Kidney (tissue), 22 donors: ENCODE measurements at places on chromosomes 4 and X. TPM values are rescaled to one million over a fixed set of nuclear protein-coding genes. Genes with fewer than 3 reads are reported as not detected.

DNA sequence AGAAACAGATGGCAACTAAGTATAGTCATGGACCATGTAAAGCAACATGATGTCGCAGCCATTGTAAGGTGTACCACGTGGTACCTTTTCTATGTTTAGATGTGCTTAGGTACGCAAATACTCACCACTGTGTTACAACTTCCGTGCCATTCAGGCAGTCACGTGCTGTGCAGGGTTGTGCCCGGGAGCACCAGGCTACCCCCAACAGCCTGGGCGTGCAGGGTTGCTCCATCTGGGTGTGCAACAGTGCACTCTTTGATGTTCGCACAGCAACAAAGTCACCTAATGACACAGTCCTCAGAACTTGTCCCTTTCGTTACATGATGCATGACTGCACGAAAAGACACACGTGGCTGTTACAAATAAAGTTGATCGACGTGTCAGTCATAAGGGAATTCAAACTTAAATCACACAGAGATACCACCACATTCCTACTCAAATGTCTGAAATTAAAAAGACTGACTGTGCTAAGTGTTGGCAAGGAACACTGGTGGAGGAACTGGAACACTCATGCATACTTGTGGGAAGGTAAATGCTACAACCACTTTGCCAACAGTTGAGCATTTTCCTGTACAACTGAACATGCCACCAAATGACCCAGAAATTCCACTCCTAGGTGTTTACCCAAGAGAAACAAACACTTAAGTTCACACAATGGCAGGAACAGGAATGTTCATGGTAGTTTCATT is 24.3 kb downstream of the CPLX1 start:
- no peak for DNase-seq

- no peak for DNase-seq
These were observed 40.6 kb downstream of the GUCY2F start for GRCh38 chrX:109441266-109441665.

DNA sequence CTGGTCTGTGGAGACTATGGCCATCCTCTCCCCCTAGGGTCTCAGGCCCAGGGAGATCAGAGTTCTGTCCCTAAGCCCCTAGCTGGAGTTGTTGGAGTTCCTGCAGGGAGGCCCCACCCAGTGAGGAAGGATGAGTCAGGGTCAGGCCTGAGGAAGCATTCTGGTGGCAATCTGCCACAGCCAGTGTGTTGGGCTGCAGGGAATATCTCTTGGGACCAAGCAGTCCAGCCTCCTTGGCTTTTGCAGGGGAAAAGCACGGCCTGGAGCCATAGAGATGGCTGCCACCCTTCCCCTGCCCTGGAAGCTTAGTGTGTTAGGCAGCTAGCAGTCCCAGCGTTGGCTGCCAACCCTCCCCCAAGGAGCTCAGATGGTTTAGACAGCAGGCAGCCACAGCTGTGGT is 202.4 kb downstream of the RTL9 start:
- DNase-seq = no peak

DNA sequence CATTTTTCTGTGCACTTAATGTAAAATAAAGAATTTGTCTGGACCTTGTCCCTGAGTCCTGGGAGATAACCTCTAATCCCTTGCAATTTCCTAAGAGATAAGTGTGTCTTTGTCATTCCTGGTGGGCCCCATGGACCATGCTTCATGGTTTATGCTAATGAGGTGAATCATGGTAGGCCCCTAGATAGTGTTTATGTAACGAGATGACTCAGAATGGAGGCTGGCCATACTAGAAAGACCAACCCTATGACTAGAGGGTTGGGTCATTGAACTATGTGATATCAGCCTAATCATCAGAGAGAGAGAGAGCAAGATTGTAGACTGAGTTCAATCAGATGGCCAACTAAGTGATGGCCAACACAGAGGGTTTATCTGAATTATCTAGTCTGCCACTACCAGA is 64.2 kb upstream of the NHSL2 start:
- DNase-seq = no peak

DNA sequence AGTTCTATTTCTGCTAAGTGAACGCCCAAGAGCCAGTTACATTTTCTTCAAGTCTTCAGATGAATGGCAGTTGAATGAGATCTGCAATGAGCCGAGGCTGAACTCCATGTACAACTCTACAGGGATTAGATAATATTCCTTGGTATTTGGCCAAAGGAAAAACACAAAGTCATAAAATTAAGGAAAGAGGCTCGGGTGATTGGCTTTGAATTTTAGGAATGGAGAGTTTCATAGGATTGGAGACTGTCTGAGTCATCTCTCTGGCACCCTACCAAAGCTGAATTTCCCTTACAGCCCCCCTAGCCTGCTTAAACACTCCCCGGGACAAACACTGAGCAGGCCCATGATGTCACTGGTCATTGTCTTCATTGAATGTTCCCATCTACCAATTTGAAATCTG is 188.0 kb upstream of the C1QTNF7 start:
- no peak for DNase-seq

GRCh38 chr4:37951461-37952352 is 8.5 kb upstream of the PTTG2 start:
- DNase-seq = no peak

DNA sequence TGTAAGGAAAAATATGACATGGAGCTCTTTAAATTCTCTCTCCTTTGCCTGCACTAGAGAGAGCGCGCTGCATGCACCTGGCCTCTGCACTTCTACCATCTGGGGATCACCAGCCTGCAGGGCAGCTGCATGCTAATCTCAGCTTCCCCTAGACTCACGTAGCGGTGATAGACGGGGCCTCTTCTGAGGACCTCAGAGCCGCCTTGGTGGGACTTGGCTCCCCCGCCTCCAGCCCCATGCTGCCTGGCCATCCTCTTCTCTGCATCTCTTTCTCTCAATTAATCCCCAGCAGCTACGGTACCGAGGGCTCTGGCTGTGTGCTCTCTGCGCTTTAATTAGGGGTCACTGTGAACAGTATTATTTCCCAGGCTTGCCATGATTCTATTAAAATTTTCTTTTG is 52.8 kb upstream of the PSAPL1 start:
- no peak for DNase-seq

DNA sequence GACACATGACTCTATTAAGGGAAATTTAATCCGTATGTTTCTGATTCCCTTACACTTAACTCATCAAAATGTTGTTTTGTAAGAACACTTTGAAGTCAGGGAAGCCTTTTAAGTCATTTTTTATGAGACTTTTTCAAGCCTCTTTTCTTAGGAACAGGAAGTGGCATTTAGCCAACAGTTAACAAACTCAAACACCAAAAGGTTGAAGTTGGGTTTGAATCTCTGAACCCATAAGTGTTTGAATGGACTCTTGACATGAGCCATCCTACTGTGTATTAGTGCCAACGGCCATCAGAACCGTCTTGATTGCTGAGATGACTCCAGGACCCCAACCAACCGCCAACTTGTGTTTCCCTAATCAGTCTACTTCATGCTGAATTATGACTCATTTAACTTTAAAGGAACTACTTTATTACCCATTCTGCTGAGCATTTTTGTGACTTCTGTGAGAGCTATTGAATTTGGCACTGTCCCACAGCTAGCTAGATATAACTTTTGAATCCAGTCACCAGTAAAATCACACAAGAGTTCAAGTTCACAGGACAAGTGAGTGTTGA is 209.1 kb upstream of the FAT1 start:
- peak; percentile 92 for DNase-seq

GRCh38 chr4:98544141-98544817 is 114.1 kb downstream of the TSPAN5 start:
- DNase-seq = no peak

GRCh38 chrX:135006187-135006586 is 15.4 kb downstream of the SMIM10 start:
- DNase-seq = no peak

- DNase-seq = no peak
These were observed 126.0 kb downstream of the CHRDL1 start for GRCh38 chrX:110669572-110669971.

DNA sequence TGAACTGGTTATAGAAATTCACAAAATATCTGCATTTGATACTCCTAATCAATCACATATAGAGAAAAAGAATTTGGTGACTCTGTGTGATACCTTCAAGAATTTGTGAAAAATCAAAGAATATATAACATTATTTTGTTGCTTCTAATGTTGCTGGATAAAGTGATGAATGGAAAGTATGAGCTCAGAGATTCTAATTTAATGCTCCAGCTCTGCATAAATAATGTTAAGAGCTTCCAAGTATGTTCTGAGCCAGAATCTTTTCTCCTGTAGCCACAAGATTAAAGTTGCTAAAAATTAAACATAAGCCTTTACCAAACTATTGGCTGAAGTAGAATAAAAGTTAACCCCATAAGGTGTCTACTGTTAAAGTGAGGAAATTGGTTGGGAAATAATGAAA is 294.7 kb upstream of the CT83 start:
- DNase-seq = no peak

DNA sequence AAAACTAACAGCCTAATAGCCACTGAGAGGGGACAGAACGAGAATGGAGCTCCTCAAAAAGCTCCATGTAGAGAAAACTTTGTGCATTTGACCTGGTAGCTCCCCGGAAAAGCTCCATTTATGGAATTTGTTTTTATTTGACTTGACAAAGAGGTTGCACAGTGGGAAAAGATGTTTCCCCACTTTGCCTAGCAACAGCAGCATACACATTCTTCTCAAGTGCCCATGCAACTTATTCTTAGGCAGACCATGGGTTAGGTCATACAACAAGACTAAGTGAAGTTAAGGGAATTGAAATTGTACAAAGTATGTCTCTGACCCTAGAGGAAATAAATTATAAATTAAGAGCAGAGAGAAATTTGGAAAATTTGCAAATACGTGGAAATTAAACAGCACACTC is 949.6 kb upstream of the PRKX start:
- no peak for DNase-seq

DNA sequence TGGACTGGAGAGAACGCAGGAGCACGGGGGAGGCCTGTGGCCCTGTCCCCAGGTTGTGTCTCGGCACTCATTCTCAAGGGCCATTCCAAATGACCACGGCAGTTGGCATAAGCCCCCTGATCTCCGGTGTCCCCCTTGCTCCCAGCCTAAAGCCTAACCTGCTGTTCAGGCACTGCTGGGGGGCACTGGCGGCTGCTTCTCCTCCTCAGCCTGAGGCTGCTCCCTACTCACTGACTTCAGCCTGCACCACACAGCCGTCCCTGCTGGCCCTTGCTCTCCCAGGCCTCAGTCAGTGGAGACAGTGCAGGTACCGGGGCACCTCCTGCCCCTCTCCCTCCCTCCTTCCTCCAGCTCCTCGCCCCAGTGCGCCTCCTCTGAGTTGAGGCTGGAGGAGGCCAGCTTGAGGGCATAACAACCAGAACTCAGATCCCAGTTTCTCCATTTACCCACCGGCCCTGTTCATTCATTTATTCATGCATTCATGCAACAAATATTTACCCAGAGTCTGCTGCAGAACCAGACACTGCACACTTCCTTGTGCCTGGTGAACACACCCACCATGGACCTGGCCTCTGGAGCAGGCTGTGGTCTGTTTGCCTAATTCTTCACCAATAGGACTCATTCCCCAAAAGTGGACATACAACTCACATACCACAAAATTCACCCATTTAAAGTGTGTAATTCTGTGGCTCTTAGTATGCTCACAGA is 65.0 kb downstream of the CPZ start:
- DNase-seq = no peak

DNA sequence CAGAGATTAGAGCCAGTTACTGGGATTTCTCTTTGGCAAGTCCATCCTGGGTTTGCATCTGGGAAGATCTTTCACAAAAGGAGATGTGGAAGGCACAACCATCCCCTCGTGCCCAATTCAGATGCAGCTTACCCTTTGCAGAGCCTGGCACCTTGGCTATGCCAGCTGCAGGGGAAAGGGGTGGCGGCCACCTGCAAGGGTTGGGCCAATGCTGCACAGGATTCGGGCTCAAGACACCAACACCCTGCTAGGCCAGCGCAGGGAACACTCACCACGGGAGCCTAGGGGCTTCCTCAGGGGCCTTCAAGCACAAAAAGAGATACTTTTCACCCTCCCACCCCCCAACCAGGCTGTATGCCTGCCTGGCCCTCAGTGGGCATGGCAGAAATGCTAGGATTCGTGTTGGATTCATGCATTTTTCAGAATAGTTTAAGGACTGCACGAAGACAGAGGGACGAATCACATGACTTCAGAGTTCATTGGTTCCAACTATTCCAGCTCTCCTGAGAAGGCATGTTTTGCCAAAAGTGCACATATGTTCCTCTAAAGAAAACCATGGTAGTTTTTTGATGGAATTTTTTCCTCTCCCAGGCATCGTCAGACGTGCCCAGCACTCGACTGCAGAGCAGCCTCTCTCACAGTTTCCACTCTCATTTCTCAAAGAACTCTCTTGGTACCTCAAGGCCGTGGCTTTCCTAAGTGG is 94.4 kb downstream of the PHKA2 start:
- DNase-seq = no peak

DNA sequence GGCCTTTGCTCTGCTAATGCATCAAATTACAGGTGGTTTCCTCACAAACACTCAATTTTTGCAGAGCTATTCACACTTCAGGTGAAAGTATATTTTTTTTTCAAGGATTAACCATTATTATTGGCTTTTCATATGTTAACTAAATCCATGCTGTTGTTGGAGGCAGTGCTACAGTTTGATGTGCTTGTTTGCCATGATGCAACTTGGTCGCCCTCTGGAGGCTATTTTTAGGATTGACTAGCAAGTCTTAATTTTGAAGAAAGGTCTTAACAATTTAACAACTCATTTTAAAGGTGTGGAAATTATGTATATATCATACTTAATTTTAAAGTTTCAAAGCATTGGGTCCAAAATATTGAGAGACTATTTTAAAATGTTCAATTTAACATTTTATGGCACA is 168.8 kb upstream of the FAM47A start:
- DNase-seq = peak; percentile 28

- no peak for DNase-seq
These were observed 62.5 kb downstream of the NSD2 start for GRCh38 chr4:1933700-1934099.

- no peak for DNase-seq
These were observed 71.8 kb downstream of the NBDY start for GRCh38 chrX:56800801-56801200.

GRCh38 chr4:108168671-108169523 is at the start of gene LEF1:
Gene LEF1 (minus strand): TSS chr4:108168932. CDS start chr4:108167767, 1,165 bp downstream.
- DNase-seq = peak; percentile 92

The DCAF8L2 gene
- total RNA-seq = not detected

The GPR82 gene
- total RNA-seq = 0.98 TPM

The CAPN6 gene
- total RNA-seq = 25.0 TPM

The SPINK2 gene
- total RNA-seq = 1.0 TPM

The NOX1 gene
- not detected for total RNA-seq

The PDE6B gene
- 10.7 TPM for total RNA-seq

The KLHL2 gene
- 44.4 TPM for total RNA-seq

The GAGE12H gene
- total RNA-seq = not detected

The MAGED4 gene
- total RNA-seq = 1.9 TPM

The GABRE gene
- 16.6 TPM for total RNA-seq

The FAM114A1 gene
- total RNA-seq = 31.1 TPM

The THOC2 gene
- total RNA-seq = 66.6 TPM

The ELMOD2 gene
- 25.6 TPM for total RNA-seq
